ENCODE measurements at places on chromosomes 2 and 18.

GRCh38 chr18:48021273-48021914 is 90.9 kb upstream of the SMAD2 start:
- no peak for DNase-seq

DNA sequence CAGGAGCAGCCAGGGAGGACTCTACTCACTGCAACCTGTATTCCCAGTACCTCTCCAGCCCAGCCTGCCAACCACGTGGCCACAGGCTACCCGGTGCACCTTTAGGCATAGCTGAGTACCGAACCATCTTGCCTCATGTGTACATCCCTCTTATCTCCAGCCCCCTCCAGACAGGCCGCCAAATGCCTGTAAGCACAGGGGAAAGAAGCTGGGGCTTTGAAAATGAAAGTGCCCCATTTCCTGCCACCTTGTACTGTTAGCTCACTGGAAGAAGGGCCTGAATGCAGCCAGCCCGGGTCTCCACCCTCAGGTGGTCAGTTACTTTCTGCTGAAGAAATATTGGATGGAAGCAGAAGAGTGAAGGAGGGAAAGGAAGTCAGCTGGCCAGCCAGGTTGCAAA is 27.2 kb upstream of the RFX8 start:
- no peak for DNase-seq

DNA sequence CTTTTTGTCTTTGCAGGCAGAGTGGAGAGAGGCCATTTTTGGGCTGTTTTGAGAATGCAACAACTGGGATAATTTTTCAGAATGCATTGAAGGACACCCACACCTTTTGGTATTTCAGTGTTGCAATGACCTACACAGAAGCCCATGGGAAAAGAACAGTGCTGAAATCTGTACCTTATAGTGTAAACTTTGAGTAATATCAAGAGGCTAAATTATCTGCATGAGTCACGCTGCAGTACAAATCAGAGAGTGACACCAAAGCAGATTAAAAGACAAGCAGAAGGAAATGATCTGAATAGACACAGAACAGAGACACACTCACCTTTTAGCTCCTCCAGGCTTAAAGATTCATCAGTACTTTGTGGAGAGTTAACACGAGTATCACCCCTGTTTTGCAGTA is 265.3 kb downstream of the PAX3 start:
- DNase-seq, result no peak

DNA sequence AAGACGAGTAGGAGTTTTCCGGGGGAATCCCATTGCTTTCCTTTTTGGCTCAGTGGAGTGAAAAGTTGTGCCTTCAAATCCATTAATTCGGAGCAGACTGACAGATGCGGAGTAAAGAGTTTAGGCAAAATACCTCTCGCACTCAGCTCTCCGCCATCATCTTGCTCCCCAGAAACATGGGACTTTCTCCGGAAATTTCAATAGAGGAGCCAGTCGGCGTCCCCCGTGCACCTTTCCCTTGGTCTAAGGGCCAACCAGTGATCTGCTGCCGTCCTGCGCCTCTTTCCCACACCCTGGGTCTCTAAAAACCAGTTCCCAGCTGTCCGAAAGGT is 318 bp downstream of the TYW5 start:
- DNase-seq, result peak; percentile 50

DNA sequence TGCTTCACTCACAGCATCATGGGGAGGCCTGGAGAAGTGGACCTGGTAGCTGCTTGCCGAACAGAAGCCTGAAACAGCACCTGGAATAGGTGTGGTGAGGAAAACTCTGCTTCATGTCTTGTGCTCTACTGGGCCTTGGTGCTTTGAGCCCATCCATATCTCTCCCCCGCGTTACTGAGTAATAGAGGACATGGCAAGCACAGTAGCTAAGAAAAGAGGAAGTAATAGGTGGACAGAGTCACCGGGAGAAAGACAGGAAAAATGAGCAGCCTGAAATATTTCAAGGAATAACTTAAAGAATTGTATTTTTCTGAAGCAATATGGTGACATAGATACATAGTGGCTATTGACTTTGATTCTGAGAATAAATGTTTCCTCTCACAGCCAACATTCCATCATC is 14.0 kb upstream of the HNMT start:
- no peak for DNase-seq

- DNase-seq, result no peak
Measured at GRCh38 chr18:25726298-25726697, 364.1 kb downstream of the SS18 start.

DNA sequence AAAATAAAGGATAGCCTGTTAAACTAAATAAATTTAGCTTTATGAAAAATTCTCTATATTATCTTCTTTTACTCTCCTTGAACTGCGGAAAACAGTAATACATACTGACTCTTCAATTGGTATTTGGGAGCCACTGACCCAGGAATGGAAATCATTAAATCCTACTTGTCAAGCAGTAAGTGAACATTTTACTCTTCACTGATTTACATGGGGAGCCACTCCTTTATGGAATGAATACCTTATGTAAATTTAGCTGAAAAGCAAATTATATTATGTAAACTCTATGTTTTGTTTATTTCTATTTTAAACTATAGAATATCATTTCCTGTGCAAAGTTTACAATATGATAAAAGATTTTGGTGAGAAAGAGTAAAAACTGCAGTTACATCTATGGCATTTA is 85.2 kb downstream of the STRADB start:
- DNase-seq, result no peak

DNA sequence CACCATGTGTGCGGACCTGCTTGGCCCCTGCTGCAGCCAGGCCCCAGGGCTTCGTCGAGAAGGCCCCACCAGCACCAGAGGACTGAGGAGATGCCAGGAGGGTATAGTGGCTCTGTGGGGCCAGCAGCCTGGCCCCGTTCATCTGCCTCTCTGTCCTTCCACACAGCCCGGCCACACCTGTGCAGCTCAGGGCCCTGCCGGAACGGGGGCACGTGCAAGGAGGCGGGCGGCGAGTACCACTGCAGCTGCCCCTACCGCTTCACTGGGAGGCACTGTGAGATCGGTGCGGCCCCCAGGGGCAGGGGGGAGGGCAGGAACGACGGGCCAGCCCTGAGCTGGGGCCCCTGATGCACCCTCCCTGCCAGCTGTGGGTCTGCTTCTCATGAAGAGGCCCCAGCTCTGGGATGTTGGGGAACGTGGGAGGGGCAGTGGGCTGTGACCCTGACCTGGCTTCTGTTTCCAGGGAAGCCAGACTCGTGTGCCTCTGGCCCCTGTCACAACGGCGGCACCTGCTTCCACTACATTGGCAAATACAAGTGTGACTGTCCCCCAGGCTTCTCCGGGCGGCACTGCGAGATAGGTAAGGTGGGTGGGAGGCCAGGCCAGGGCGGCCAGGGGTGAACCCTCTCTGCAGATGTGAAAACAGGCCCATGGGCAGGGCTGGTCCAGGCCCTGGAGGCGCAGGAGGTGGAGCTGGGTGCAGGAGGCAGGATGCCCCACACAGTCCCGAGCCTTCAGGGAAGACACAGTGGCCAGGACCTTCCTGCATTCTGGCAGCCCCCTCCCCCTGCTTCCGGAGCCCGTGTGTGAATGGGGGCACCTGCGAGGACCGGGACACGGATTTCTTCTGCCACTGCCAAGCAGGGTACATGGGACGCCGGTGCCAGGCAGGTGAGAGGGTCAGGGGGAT is 50.3 kb downstream of the MTERF4 start:
- no peak for DNase-seq

GRCh38 chr2:96506016-96506906 is 1.1 kb upstream of the NEURL3 start:
- DNase-seq, result no peak

DNA sequence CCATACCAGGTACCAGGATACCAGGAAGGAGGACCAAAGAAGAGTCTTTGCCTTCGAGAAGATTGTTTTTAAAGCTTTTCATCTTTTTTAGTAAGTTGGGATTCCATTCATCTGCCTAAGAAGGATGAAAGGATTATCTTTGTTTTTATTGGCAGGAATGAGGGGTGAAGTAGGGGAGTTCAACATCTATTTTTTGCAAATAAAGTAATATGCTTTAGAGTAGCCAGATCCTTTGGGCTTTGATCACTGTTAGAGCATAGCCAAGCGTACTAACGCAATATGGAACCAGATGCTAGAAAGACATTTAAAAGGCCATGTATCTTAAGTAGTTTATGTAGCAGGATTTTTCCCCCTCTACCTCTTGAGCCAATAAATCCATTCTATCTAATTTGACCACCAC is 133.0 kb downstream of the PRPF40A start:
- DNase-seq, result no peak

DNA sequence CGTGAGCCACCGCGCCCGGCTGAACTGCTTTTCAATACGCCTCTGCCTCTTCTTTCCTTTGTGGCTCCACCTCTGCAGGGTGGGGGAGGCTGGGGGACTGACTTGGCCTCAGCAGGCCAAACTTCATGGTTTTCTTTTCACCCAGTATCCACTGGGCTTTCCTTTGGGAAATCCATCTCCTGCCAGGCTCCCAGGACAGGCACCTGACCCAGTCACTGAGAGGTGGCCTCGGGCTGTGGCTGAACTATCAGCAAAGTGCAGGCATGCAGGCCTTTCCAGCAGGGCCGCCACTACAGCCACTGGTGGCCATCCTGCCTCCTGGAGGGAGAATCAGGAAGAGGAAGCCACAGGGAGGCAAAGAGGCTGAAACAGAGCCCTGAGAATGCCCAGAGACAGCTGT is 33.4 kb upstream of the SEMA4C start:
- DNase-seq, result no peak

GRCh38 chr2:215707608-215708007 is 271.7 kb upstream of the FN1 start:
- no peak for DNase-seq

GRCh38 chr2:106700616-106701015 is 185.4 kb downstream of the ST6GAL2 start:
- DNase-seq, result no peak

GRCh38 chr2:10303181-10303693 is 533 bp downstream of the HPCAL1 start:
- DNase-seq, result no peak

GRCh38 chr18:48002933-48003365 is 72.5 kb upstream of the SMAD2 start:
- no peak for DNase-seq

DNA sequence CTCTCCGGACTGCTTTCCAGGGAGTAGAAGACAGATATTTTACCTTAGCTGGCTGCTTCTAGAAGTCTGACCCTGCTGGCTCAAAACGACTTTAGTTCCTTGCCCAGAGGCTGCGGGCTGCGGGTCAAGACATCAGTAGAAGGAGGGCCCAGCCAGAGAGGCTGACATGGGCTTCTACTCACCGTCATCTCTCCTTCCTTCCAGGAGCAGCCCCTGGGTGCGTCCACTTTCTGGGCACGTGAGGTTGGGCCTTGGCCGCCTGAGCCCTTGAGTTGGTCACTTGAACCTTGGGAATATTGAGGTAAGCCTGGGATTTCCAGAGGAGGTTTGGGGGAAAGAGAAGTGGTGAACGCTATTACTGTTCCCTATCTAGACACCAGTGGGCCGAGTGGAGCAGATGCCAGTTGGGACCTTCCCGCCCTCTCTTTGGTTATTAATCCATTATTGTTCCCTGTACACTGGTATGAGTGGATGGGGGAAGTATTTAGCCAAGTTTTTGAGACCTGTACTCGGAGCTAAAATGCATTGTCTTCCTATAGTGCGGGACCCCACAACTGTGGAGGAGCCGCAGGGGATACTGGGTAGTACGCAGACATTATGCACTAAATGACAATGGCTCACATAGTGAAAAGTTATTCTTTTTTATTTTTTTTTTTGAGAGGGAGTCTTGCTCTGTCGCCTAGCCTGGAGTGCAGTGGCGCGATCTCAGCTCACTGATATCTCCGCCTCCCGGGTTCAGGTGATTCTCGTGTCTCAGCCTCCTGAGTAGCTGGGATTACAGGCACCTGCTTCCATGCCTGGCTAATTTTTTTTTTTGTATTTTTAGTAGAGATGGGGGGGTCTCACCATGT is 26.3 kb upstream of the CASP8 start:
- no peak for DNase-seq

- DNase-seq, result no peak
Measured at GRCh38 chr2:38557981-38558380, 44.7 kb downstream of the HNRNPLL start.

- DNase-seq, result no peak
Measured at GRCh38 chr2:44676379-44676778, 265.1 kb upstream of the SIX3 start.

- DNase-seq, result no peak
Measured at GRCh38 chr2:166394245-166394644, 18.5 kb upstream of the SCN9A start.

Data from GDM1 (cell line).